ENCODE measurements at places on chromosomes 3 and 15.

- no peaks in the 10 kb centered on the region for H3K27me3 ChIP-seq
- peaks cover 76% of the 10 kb centered on the region for H3K36me3 ChIP-seq
- no peak for DNase-seq
- H3K4me1 ChIP-seq, result no peaks in the 10 kb centered on the region
- H3K4me3 ChIP-seq, result no peak overlapping the region
These were observed 77.2 kb upstream of the ACKR4 start for GRCh38 chr3:132519914-132520313.

- H3K36me3 ChIP-seq, result no peaks in the 10 kb centered on the region
- no peaks in the 10 kb centered on the region for H3K4me1 ChIP-seq
- H3K4me3 ChIP-seq, result no peak overlapping the region
- H3K27ac ChIP-seq, result no peak overlapping the region
These were observed 56.8 kb upstream of the NEK10 start for GRCh38 chr3:27425896-27426565.

GRCh38 chr3:49009396-49009795 is 2.2 kb downstream of the WDR6 start:
- no peaks in the 10 kb centered on the region for H3K36me3 ChIP-seq
- no peak for DNase-seq
- peaks cover 32% of the 10 kb centered on the region for H3K4me1 ChIP-seq
- H3K27ac ChIP-seq, result no peak overlapping the region
- H3K27me3 ChIP-seq, result no peaks in the 10 kb centered on the region

GRCh38 chr15:82530606-82531379 is 9.5 kb downstream of the RPS17 start:
- peak overlapping the region; percentile 37 for H3K27ac ChIP-seq
- H3K4me1 ChIP-seq, result peaks cover 8% of the 10 kb centered on the region
- H3K27me3 ChIP-seq, result no peaks in the 10 kb centered on the region
- no peaks in the 10 kb centered on the region for H3K36me3 ChIP-seq

DNA sequence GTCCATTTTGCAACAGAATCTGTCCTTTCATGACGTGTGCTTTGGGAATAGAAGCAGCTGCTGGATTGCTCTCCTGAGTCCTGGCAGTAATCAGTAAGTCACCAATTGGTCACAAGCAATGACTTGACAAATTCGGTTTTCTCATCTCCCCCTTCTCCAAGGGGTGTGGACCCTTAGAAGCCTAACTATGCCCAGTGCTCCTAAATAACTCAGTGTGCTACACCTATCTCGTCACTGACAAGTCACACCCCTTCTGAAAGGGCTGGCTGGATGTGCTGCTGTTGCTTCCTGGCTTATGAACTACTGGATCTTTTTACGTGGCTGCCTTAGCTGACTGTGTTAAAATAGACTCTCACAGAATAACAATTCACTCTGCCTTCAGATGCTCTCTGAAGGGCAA is 1351.5 kb downstream of the ZPLD1 start:
- no peak for DNase-seq
- no peaks in the 10 kb centered on the region for H3K27me3 ChIP-seq
- H3K4me1 ChIP-seq, result no peaks in the 10 kb centered on the region
- H3K4me3 ChIP-seq, result no peak overlapping the region
- H3K36me3 ChIP-seq, result no peaks in the 10 kb centered on the region

- DNase-seq, result no peak
- H3K27me3 ChIP-seq, result no peaks in the 10 kb centered on the region
- H3K27ac ChIP-seq, result no peak overlapping the region
- no peaks in the 10 kb centered on the region for H3K36me3 ChIP-seq
- H3K4me3 ChIP-seq, result no peak overlapping the region
- H3K4me1 ChIP-seq, result no peaks in the 10 kb centered on the region
These were observed 207.2 kb upstream of the GBE1 start for GRCh38 chr3:81968658-81969057.

- H3K4me1 ChIP-seq, result no peaks in the 10 kb centered on the region
- H3K36me3 ChIP-seq, result no peaks in the 10 kb centered on the region
- no peak overlapping the region for H3K27ac ChIP-seq
- DNase-seq, result no peak
These were observed 101.6 kb upstream of the MEF2A start for GRCh38 chr15:99464137-99464536.

GRCh38 chr3:128481438-128481942 is 11.5 kb downstream of the GATA2 start:
- H3K36me3 ChIP-seq, result no peaks in the 10 kb centered on the region
- H3K27me3 ChIP-seq, result peaks cover 96% of the 10 kb centered on the region
- H3K4me1 ChIP-seq, result peaks cover 2% of the 10 kb centered on the region
- no peak for DNase-seq
- H3K4me3 ChIP-seq, result no peak overlapping the region
- H3K27ac ChIP-seq, result peak overlapping the region; percentile 28

DNA sequence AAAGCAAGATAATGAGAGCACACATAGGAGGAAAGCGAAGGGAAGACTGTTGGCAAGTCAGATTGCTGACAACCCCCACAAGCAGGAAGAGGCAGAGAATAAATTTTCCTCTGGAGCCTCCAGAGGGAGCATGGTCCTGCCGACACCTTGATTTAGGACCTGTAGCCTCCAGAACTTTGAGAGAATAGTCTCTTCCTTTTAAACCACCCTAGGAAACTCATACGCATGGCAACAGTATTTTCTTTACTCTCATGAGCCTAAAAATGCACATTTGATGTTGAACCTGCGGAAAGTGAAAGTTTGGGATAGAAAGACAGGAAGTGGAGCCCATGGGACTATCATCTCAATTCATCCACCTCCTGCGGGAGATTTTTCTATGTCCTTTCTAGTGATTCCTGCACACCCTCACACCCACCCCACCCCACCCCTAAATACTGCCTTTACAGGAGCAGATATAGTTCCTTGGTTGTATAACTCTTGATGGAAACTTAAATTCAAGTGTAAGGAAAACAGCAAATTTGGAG is 116.7 kb upstream of the LPP start:
- DNase-seq, result peak; percentile 46
- H3K36me3 ChIP-seq, result no peaks in the 10 kb centered on the region
- H3K4me1 ChIP-seq, result peaks cover 13% of the 10 kb centered on the region
- no peak overlapping the region for H3K27ac ChIP-seq

- no peaks in the 10 kb centered on the region for H3K27me3 ChIP-seq
- DNase-seq, result peak; percentile 86
These were observed 149.5 kb downstream of the SMAD6 start for GRCh38 chr15:66851311-66852063.

GRCh38 chr3:153041181-153041580 is 120.8 kb upstream of the RAP2B start:
- no peak overlapping the region for H3K27ac ChIP-seq
- no peak for DNase-seq
- no peaks in the 10 kb centered on the region for H3K36me3 ChIP-seq
- peaks cover 4% of the 10 kb centered on the region for H3K4me1 ChIP-seq
- no peaks in the 10 kb centered on the region for H3K27me3 ChIP-seq

DNA sequence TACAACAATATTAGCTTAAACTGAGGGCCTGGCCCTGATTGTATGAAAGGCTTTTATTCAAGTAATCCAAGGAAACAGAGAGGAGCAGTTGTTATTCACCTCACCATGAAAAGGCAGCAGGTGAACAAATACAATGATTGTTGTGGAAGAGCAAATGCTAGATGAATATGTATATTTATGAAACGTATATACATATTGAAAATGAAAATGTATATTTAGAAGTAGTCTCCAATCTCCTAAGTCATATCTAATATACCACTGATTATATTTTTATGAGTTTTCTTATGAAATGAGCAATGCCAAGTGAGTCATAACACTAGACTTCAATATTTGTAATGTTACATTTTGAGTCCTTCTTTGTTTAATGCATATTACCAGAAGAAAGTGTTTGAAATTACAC is 116.2 kb upstream of the KCNMB2 start:
- H3K27ac ChIP-seq, result no peak overlapping the region
- no peak overlapping the region for H3K4me3 ChIP-seq
- no peaks in the 10 kb centered on the region for H3K27me3 ChIP-seq
- no peaks in the 10 kb centered on the region for H3K4me1 ChIP-seq

- no peaks in the 10 kb centered on the region for H3K36me3 ChIP-seq
- DNase-seq, result no peak
- no peak overlapping the region for H3K27ac ChIP-seq
These were observed 447.2 kb downstream of the SHQ1 start for GRCh38 chr3:72401005-72401545.

GRCh38 chr15:69704229-69704628 is 251.6 kb downstream of the RPLP1 start:
- no peaks in the 10 kb centered on the region for H3K27me3 ChIP-seq
- H3K36me3 ChIP-seq, result no peaks in the 10 kb centered on the region
- no peaks in the 10 kb centered on the region for H3K4me1 ChIP-seq
- no peak for DNase-seq

GRCh38 chr15:87871258-87871681 is 385.3 kb downstream of the NTRK3 start:
- no peaks in the 10 kb centered on the region for H3K36me3 ChIP-seq
- DNase-seq, result no peak
- H3K27ac ChIP-seq, result no peak overlapping the region

DNA sequence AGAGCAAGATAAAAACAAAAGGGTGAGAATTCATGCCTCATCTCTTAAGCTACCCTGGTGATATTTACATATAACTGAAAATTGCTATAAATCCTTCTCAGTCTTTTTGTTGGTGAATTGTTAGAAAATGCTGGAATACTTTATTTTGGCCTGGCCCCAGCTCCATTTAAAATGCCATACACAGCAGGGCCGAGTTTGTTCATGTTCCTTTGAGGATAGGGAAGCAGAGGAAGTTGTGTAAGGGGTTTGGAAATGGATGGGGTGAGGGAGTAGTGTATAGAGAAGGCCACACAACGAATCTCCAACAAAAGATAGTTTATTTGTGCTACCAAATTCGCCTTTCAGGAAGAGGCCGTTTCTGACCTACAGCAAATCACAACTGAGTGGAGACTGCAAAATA is 78.6 kb upstream of the ADAMTS9 start:
- no peaks in the 10 kb centered on the region for H3K27me3 ChIP-seq
- H3K4me1 ChIP-seq, result peaks cover 15% of the 10 kb centered on the region
- no peak overlapping the region for H3K27ac ChIP-seq
- no peak for DNase-seq
- H3K36me3 ChIP-seq, result no peaks in the 10 kb centered on the region

- peaks cover 4% of the 10 kb centered on the region for H3K4me1 ChIP-seq
- H3K36me3 ChIP-seq, result peaks cover 9% of the 10 kb centered on the region
- DNase-seq, result peak; percentile 73
- no peak overlapping the region for H3K27ac ChIP-seq
- H3K4me3 ChIP-seq, result no peak overlapping the region
These were observed 127.8 kb downstream of the HCN4 start for GRCh38 chr15:73240866-73241499.

- H3K36me3 ChIP-seq, result no peaks in the 10 kb centered on the region
- no peaks in the 10 kb centered on the region for H3K4me1 ChIP-seq
- H3K4me3 ChIP-seq, result no peak overlapping the region
- no peak for DNase-seq
- no peak overlapping the region for H3K27ac ChIP-seq
These were observed 63.3 kb downstream of the RLBP1 start for GRCh38 chr15:89157918-89158564.

- no peaks in the 10 kb centered on the region for H3K4me1 ChIP-seq
- no peak overlapping the region for H3K4me3 ChIP-seq
- H3K27ac ChIP-seq, result no peak overlapping the region
- no peaks in the 10 kb centered on the region for H3K36me3 ChIP-seq
- H3K27me3 ChIP-seq, result peaks cover 6% of the 10 kb centered on the region
These were observed 90.3 kb downstream of the PLXNA1 start for GRCh38 chr3:127072971-127073783.

DNA sequence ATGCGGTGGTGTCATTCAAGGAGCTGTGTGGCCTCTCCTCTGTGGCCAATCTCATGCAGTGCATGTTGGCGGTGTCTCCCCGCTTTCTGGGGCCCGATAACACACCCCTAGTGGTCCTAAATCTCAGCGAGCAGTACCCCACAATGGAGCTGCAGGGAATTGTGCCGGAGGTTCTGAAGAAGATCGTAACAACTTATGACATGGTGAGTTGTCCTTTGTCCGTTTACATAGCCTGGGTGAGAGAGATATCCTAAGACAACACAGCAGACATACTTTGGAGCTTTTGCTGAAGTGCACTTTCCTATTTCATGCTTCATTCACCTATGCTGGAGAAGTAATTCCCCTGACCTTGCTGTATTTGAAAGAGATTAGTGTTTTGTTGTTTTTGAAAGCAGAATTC is 130.0 kb downstream of the PLCL2 start:
- H3K36me3 ChIP-seq, result no peaks in the 10 kb centered on the region
- no peaks in the 10 kb centered on the region for H3K27me3 ChIP-seq
- H3K27ac ChIP-seq, result no peak overlapping the region
- no peak for DNase-seq
- H3K4me3 ChIP-seq, result no peak overlapping the region
